Anterior cingulate cortex (tissue), 58 donors: ENCODE measurements at places on chromosomes 13 and 19.

DNA sequence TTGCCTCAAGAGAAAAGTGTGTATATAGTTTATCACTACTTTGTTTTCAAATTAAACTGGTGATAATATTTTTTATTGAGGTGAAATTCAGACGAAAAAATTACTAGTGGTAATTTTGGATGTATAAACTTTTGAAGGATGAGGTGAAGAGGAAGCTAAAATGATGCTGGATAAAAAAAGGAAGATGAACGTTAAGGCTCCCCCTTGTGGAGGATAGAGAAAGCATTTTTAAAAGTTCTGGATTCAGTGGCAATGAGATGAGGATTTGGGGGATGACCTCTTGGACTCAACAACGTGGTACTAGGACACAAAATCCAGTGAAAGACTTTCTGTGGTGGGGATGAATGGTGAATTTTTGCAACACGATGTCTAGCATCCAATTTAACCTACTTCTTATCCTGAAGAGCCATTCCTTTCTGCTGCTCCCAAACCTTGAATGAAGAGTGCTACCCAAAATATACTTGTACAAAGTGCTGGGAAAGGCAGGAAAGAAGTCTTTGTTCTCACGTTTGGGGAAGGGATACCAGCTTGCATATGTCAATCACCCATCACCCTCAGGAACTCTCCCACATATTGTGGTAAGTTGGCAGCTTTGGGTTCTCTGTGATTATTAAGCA, 7.3 kb upstream of the SIGLEC5 start:
- no peak for DNase-seq

DNA sequence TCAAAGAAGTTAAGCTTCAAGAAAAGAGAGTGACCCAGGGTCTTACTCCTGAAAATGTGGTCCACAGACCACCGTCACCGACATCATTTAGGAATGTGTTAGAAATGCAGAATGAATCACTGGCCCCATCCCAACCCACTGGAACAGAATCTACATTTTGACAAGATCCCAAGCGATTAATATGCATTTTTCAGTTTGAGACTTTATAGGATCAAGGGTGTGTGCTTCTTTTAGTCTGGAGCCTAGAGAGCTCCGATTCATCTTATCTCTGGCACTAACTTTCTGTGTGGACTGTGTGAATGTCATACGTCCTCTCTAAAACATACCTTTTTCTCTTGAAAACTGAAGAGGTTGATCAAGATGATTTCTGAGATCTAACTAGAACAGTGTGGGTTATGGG, 484.8 kb downstream of the MYO16 start:
- DNase-seq: no peak

DNA sequence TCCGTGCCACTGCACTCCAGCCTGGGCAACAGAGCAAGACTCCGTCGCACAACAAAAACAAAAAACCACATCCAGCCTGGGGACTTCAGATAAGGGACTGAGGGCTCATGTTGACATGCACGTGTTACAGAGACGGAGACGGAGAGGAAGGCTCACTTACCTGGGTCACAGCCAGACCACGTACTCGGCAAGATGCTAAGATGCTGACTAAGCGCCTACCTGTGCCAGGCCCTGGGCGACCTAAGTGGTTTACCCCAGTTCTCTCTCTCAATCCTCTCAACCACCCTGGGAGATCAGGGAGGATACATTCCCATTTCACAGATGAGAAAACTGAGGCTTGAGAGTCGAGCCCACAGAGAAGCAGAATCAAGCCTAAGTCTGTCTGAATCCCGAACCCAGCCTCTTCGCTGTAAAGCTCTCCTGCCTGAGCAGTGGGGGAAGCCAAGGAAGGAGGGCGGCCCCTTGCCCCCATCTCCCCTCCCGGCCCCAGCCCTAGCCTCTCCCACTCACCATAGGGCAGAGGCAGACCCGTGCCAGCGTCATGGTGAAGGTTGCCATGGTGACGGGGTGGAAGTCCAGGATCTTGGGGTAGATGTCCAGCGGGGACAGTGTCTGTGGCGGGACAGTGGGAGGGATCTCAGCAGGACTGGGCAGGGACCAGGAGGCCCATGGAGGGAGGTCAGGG, 13.5 kb downstream of the ERCC2 start:
- no peak for DNase-seq

- DNase-seq: no peak
Measured at GRCh38 chr19:13588957-13589833, 82.9 kb upstream of the CACNA1A start.

GRCh38 chr19:18803550-18804138, 12.5 kb upstream of the COMP start:
- DNase-seq: no peak

GRCh38 chr13:41751734-41752445, 209.0 kb downstream of the VWA8 start:
- DNase-seq: no peak

DNA sequence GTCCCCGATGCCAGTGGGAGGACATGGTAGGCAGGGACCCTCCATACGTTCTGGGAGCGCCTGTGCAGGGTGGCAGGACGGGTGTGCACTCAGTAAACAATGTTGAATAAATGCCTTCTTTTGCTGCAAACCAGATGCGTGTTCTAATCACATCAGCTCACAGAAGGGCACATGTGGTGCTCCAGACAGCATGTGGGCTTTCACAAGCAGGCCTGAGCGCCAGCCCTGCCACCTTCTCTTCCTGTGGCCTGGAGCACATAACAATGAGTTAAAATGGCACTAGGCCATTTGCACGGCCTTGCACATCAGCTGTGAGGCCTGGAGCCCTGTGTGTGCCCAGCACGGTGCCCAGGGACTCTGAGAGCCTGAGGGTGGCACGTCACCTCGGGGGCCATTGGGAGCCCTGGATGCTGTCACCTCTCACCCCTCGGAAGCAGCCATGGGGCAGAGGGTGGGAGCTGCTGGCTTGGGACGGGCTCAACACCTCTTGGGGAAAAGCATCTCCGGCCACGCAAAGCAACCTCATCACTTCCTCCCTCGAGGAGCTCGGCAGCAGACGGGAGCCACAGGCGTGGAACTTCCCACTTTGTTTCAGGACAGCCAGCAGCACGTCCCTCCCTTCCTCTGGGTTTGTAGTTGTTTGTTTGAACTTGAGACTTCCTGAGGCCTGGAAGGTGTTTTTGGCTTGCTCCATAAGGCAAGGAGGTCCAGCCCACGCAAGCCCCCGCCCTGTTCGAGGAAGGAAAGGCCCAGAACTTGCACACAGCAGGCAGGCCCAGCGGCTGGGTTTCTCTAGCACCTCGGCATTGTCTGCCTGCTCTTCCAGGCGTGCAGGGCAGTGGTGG, 9.8 kb downstream of the MCF2L start:
- no peak for DNase-seq

- DNase-seq: no peak
Measured at GRCh38 chr19:47186446-47187334, 44.3 kb downstream of the BBC3 start.

DNA sequence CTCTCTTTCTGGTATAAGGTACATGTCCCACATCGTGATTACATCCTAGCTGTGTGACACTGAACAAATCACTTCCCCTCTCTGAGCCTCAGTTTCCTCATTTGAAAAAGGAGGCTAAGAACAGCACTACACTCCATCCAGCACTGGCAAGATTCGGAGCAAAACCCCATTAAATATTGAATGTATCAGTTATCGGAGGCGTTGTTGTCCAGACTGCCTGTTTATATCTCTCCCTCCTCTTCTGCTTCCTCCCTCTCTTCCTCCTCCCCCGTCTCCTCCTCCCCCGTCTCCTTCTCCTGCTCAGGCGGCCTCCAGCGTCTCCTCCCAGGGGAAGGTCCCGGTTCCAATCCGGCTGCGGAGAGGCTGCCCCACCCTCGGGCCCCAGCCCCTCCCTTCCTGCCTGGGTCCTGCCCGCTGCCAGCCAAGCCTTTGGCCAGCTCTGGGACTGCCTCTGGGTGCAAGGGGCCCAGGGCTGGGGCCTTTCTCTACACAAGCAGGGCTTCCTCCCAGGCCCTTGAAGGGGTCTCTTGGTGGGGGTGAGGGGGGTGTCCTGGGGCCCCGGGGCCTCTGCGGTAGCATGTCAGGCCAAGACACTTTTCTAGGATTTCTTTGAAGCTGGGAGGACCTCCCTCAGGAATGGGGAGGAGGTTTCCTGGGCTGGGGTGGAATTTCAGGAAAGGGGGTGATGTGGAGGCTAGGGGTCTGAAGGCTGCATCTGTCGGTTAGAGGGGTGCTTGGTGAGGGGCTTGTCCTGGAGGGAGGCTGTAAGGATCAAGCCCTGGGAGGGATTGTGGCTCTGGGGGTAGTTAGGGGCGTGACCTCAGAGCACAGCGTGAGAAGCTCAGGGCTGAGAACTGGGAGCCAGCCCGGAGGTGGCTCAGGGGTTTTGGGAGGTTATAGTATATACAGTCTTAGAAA, 1.9 kb downstream of the RRAS start:
- no peak for DNase-seq

DNA sequence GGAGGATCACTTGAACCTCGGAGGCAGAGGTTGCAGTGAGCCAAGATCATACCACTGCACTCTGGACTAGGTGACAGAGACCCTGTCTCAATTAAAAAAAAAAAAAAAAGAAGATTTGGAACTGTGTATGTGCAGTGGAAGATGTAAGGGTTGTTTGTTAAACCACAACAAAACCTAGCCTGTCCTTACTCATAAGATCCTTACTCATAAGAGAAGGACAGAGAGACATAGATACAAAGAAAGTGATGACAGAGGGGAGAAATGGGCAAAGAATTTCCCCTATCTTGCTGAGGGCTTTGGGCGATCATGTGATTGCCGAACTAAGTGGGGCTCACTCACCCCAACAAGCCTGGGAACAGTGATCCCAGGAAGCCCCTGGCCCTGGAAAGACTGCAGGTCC, 7.9 kb downstream of the ITPKC start:
- no peak for DNase-seq

GRCh38 chr19:617551-618246, 15.6 kb downstream of the POLRMT start:
- no peak for DNase-seq

DNA sequence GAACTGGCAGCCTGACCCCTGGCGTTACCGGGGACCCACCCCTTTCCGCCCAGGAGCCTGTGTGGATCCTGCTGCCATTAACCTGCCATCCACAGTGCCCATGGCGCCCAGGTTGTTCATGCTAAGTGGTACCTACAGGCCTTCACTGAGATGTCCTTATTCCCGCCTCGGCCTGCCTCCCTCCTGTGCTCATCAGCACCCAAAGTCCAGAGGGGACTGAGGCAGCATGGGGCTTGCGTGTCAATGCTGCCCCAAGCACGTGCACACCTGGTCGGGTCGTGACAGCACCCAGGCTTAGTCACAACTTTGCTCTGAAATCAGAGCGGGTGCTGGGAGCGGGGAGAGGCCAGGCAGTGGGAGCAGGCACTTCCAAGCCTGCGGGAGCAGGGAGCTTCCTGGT, 3.7 kb upstream of the INTS6 start:
- DNase-seq: no peak

GRCh38 chr13:32309312-32310133, 5.6 kb downstream of the ZAR1L start:
- no peak for DNase-seq

DNA sequence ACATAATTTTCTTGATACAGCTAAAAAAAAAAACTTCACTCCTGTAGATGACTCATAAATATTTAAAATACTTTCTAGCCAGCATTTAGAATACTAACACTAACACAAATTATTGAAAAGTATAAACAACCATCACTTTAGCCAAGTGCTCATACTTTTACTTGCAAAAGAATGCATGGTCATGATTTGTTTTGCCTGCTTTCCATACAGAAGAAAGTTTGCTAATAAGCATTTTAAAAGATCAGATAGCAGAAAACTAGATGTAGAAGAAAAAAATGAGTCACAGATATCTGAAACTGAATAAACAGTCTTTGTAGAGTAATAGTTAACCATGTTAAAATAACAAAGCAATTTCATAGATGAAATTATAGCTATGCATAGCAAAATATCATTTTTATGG, 2280.4 kb upstream of the PCDH20 start:
- no peak for DNase-seq

GRCh38 chr19:3914199-3914598, 18.7 kb upstream of the NMRK2 start:
- DNase-seq: no peak

DNA sequence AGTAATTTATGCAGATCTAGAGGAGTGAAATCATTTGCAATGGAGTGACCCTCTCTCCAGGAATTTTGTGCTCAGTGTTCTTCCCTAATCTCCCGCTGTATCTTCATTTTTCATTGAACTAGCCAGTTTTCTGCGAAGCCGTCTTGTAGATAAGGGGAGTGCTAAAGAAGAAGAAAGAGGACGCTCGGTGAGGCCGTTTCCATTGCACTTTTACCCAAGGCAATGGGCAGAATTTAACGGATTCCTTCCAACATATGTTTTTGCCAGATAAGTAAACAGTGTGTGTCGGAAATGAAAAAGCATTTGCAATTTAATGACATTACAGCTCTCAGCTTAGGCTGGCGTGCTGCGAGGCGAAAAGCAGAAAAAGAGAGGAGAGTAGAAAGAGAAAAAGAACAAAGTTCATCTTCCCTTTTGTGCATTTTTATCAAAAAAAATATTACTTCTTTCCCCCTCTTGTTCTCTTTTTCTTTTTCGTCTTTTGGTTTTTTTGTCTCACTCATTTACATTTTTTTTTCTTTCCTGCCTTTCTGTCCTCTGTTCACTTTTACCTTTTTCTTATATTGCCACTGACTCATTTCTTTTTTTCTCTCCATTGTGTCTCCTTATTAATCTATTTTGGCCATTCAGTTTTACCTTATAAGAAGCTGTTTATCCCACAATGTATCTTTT, 49.9 kb downstream of the SOX21 start:
- no peak for DNase-seq

GRCh38 chr13:101691341-101691860, 238.9 kb downstream of the ITGBL1 start:
- no peak for DNase-seq

DNA sequence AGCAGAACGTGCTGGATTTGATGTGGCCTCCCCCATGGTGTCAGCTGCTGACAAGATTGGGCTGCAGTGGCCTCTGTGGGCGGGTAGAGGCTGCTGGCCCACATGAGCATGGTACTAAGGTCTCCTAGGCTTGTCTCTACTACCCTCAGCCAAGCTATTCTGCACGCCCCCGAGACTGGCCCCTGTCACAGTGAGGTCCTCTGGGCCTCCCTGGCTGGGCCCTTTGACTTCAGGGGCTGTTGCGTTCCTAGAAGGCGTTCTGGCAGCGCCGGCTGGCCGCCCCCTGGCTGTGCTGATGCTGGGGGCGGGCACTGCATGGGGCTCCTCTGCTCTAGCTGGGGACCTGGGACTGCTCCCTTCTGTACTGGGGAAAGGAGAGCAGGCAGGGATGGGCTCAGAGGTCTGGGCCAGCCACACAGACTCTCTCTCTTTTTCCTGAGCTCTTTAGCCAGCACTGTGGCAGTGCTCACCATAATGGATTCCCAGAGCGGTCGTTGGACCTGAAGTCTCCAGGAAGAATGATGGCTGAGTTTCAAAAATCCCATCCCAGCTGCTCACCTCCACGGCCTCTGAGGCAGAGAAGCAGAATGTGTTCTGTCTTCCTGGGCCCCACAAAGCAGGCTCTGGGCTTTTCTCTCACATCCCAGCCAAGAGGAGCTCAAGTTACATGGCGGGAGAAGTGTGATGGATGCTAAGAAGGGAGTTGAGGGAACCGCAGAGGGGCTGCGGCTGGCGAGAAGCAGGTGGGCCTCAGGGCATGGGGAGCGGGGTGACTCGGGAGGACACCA, 32.3 kb downstream of the TSSK6 start:
- DNase-seq: no peak
